ENCODE measurements at places on chromosomes 4 and X.

DNA sequence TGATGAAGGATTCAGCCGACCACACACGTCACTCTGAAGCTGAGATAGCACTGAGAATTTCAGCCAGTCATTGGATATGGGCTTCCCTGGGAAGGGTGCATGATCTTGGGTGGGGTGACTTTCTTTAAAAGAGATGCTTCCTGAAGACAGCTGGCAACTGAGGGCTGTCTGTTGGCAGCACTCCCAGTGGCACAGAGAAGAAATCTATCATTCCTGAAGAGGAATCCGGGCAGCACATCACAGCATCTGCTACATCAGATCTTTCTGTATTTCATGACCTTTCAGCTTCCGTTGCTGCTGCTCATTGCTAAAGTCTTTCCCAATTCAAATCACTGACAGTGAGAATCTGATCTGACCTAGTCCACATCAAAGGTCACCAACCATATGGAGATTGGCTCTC is 193.8 kb upstream of the RBPJ start:
- no peak for DNase-seq

GRCh38 chrX:14125462-14125861 is 95.8 kb upstream of the GEMIN8 start:
- DNase-seq, result no peak

DNA sequence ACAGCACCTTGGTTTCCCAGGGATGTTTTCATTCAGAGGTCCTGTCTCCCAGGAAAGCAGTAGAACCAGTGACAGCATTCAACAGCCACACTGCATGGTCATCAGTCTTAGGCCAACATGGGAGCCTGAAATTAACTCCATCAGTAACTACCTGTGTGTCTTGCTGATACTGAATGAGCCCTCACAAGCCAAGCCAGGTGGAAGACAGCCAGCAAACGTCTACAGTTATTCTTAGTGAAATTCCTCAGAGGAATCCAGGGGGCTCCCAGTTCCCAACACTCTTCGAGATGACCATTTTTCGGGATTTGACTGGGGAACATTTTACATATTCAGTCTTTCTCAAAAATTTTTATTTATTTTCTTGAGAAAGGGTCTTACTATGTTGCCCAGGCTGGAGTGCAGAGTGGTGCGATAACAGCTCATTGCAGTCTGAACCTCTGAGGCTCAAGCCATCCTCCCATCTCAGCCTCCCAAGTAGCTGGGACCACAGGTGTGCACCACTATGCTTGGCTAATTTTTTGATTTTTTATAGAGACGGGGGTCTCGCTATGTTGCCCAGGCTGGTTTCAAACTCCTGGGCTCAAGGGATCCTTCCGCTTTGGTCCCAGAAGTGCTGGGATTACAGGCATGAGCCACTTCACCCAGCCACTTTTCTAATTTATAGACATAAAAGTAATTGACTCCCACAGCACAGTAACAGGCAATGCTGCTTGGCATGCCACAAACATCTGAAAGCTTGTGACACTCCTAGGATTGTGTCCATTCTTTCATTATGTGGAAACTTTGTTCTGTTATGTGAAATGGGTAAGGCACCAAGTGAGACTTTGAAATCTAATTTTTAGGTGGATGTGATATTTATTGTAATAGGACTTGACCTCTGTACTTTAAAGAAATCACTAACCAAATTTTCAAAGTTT is 116.9 kb downstream of the SOWAHB start:
- no peak for DNase-seq

GRCh38 chrX:12711435-12712040 is 79.7 kb upstream of the PRPS2 start:
- DNase-seq, result no peak

DNA sequence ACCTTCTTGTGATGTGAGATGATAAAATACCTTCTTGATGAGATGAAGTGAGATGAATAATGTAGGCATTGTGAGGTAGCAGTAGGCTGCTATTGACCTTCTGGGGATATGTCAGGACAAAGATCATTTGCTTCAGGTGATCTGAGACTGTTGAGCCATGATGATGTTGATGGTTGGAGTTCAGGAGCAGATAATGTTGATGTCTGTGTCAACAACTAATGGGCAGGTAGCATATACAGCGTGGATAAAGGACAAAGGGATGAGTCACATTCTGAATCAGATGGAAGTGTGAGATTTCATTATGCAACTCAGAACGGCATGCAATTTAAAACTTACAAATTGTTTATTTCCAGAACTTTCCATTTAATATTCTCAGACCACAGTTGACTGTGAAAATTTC is 57.3 kb downstream of the RAP1GDS1 start:
- DNase-seq, result no peak

DNA sequence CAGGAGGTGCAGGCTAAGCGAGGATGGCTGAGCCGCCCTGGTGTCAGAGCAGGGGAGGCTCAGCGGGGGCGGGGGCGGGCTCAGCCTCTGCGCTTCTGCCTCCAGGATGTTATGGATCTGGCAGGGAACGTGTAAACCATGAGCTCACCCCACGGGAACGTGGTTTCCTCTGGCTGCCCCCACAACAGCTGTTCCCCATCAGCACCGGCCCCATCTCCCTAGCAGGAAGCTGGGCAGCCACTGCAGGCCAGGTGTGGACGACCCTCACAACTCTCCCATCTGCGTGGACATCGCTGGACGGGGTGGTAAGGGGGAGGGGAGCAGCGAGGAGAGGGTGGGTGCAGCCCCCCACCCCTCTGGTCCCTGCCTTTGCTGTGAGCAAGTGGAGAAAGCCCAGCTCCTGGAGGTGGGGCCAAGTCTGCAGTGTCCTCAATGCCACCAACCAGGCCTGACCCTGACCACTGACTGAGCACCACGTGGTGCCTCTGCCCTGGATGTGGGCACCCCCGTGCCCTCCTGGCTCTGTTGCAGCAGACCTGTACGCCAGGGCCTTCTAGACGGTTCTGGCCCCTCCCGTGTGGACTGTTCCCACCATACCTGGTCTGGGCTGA is 28.1 kb upstream of the SPON2 start:
- no peak for DNase-seq

- DNase-seq, result no peak
These were observed 94.6 kb upstream of the RPS6KA3 start for GRCh38 chrX:20361081-20361889.

- no peak for DNase-seq
These were observed 124.6 kb upstream of the NAP1L5 start for GRCh38 chr4:88822034-88822789.

DNA sequence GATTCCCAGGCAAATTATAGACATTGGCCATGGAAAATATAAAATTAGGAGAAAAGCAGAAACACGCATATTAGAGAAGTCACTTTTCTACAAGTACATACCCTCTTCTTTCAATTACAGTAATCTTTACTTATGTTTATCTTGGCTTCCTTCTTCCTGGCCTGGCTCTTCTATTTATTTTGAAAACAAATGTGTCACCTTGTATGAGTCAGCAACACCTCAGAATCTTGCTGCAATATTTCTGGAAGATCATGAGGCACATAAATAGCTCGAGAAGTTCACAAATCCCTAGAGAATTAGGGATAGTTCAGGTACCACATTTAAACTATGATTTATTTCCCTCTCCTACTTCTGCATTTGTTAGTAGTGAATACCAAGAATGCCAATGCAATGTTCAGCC is 124.6 kb downstream of the ANOS1 start:
- no peak for DNase-seq

DNA sequence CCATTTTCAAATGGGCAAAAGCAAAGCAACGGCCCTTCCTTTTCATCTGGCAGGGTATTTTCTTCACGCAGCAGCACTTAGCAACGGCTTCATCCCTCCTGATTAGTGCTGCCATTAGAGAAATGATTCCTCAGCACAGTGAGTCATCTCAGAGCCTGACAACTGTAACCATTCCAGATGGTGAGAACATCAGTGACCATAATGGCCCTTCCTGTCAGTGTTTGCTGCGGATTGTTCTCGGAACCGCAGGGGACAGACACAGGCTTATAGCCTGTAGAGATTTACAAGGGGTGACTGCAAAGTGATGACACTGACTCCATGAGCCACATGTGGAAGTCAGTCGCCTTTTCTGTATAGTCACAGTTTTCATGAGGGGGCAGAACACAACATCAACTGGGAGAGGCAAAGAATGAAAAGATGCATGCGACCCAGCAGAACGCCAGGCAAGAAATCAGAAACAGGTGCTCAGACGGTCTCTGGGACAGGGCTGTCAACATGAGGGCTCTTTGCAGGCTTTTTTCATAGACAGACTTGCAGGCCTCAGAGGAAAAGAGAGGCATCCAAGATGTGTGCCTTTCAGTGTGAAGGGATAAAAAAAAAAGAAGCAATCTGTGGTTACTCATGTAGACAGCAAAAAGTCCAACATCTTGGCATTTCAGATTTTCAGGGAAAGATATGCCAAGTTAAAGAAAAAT is 69.9 kb upstream of the FBXW7 start:
- DNase-seq, result no peak

DNA sequence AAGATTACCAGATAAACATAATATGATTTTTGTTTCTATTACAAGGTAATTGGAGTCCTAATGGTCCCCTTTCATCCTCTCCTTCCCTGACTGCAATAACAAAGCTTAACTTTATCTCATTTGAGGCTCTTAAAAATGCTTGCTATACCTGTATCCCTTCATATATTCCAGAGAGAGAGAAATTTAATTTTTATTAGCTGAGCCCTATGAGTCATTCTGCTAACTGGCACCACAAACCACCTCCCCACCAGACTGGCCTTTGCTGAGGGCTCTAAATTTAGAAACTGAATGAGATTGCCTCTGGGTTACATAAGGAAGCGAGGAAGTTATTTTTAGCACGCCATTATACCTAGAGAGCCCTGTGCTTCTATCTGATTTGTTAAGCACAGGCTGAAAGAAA is 27.4 kb downstream of the CBLL2 start:
- DNase-seq, result no peak

DNA sequence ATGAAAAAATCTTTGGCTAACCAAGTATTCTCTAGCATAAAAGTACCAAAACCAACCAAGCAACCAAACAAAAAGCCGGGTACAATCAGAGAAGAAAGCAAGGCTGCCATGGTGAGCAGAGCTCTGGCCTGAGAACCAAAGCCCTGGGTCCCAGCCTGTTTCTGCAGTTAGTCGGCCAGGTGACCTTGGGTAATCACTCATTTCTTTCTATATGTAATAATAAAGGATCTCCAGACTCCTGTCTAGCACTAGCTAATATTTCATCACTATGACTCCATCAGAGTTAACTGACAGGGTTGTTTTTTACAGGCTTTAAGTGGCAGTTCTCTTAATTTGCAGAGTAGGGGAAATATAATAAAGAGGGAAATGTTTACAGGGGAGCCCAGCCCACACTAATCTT is 34.0 kb upstream of the RASGEF1B start:
- DNase-seq, result no peak

GRCh38 chr4:169870507-169870906 is 112.8 kb upstream of the HPF1 start:
- no peak for DNase-seq

DNA sequence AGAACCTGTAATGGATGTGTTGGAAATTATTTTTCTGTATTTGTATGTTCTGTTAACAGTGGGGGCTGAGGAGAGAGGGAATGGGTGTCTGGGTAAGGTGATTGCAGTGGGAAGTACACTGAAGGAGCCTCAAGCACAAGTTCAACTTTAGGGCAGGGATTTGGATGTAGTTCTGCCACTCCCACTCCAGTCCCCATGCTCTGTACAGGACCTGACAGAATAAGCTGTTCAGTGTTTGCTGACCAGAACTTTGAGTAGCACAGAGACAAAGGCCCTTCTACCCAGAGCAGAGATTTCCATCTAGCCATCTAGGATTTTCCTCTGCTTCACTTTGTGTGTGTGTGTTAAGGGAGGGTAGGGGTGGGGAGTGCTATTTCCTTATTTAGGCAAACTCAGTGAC is 49.2 kb downstream of the VSIG4 start:
- no peak for DNase-seq

DNA sequence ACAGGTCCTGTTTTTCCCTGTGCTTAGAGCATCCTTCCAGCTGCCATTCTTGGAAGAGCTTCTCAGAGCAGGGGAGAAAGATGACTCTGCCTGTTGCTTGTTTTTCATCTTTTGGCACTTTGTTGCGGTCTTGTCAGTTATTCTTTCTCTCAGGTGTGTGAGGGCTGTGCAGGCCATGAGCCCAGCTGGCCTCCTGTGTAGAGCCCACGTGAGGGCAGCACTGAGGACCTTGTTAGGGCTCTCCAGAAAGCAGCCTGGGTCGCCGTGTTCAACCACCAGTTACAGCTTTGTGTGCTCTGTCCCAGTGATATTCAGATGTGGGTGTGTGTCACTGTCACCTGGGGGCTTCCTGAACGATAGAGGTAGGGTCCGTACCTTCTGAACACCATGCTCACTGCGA is 52.8 kb downstream of the NOP14 start:
- no peak for DNase-seq

DNA sequence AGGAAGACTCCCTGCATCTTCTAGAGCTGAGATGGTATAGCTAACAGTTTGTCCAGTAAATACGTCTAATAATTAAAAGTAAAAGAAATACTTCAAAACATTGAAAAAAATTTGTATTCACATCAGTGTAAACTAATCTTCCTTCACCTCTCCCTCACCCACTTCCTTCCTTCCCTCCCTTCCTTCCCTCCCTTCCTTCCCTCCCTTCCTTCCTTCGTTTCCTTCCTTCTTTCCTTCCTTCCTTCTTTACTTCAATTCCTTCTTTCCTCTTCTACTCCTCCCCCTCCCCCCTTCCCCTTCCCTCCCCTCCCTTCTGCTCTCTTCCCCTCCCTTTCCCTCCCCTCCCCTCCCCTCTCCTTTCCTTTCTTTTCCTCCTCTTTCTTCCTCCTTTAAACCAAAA is 103.7 kb downstream of the POU4F2 start:
- no peak for DNase-seq

DNA sequence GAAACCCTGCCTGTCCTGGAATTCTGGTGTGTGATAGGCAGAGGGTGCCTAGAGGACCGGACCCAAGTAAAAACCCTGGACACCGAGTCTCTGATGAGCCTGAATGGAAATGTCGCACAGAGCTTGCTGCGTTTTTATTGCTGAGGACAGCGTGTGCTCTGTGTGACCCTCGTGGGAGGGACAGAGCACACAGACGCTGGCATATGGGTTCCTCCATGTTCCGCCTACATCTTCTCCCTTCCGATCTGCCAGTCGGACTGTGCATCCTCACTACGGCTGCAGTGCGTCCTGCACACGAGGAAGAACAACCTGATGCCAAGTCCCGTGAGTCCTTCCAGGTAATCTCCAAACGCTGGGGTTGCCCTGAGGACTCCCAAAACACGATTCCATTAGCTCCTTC is 68.3 kb downstream of the AFAP1 start:
- DNase-seq, result no peak

- no peak for DNase-seq
These were observed 113.4 kb downstream of the PJA1 start for GRCh38 chrX:69051901-69052300.

DNA sequence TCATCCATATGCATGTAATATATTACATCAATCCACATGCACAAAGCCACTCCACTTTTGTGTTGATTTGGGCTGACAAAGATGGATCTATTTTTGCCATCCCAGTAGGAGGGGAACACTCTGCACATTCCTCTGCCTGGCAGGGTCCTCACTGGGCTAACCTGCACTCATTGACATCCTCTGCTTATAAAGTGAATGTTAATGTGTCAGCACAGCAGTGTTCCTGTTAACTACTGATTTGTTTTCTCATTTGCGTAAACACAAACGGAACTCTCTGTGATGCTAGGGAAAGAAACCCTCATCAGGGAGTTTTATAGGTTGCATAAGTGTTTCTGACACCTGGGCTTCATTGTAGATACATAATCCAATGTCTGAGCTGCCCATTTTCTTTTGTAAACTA is 826.0 kb downstream of the RAB28 start:
- DNase-seq, result no peak

Data from stimulated activated CD8-positive, alpha-beta memory T cell treated with anti-CD3 and anti-CD28 coated beads, Interleukin-15, amount 100 ng/mL, for 24 hours (primary cell).